ENCODE measurements at places on chromosomes 3 and 15.

DNA sequence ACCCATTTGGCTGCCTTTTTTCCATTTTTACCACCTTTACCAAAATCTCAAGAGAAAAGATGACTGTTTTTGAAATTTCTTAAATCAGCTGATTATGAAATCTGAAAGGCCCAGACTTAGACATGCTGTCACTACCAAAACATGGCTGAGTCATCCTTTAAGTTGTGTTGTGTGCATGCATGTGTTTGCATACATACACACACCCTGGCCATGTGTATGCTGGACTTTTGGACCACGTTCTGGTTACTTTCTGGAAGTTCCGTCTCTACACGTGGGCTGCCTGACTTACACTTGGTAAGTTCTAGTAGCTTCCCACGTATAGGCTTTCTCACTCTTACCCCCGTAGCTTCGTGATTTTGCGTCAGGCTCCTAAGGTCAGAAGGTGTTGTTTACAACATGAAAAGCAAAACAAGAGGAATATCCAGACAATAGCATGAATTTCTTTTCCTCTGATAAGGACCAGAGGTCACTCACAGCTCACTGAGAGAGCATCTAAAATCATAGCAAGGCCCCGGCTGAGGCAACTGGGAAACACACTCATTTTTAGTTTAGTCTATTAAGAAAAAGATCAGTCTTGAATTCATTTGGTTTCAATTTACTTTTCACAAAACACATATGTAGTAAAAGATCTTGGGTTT is 62.4 kb downstream of the COL8A1 start:
- no peak for DNase-seq

GRCh38 chr3:9324944-9325343 is 37.9 kb upstream of the THUMPD3 start:
- no peak for DNase-seq

GRCh38 chr3:69425249-69425648 is 39.4 kb upstream of the FRMD4B start:
- no peak for DNase-seq

DNA sequence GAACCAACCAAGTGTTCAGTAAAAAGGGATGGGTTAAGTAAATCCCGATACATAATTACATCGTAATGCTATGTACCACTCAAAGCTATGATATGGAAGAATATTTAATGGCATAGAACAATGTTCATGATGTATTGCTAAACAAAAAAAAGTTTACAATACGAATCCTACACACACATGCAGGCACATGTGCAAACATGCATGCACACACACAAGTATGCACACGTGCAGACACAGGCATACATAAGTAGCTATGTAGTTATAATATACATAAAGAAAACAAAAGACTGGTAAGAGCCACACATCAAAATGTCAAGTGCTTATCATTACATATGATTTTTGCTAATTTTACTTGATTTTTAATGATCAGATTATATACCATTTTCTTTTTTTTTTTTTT is 74.2 kb downstream of the ARRDC4 start:
- DNase-seq = no peak

DNA sequence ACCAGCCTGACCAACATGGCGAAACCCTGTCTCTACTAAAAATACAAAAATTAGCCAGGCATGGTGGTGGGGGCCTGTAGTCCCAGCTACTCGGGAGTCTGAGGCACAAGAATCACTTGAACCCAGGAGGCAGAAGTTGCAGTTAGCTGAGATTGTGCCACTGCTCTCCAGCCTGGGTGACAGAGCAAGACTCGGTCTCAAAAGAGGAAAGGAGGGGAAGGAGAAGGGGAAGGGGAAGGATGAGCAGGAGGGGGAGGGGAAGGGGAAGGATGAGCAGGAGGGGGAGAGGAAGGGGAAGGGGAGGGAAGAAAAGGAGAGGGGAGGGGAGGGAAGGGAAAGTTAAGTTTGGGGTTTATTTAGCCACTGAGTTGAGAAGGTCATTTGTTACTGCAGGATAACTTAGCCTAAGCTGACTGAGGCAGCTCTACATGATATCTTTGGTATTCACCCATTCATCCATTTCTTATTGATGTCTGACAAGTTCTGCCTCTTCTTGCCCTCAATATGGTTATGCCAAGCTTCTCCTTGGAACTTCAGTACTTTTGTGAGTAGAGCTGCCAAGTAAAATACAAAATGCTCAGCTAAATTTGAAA is 15.9 kb upstream of the ABHD2 start:
- DNase-seq = no peak

GRCh38 chr3:184601576-184602371 is 40.2 kb downstream of the EPHB3 start:
- DNase-seq = no peak

GRCh38 chr3:134356411-134357040 is 17.7 kb downstream of the AMOTL2 start:
- DNase-seq = peak; percentile 3

DNA sequence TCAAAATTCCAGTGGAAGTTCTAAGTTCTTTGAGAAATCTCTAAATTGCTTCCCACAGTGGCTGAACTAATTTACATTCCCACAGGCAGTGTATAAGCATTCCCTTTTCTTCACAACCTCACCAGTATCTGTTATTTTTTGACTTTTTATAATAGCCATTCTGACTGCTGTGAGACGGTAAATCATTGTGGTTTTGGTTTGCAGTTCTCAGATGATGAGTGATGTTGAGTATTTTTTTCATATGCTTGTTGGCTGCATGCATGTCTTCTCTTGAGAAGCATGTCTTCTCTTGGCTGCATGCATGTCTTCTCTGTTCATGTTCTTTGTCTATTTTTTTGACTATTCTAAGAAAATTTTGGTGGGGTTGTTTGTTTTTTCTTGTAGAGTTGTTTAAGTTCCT is 499.6 kb upstream of the CCDC54 start:
- DNase-seq = no peak

- DNase-seq = no peak
These were observed 28.6 kb upstream of the CEMIP start for GRCh38 chr15:80750575-80750974.

- no peak for DNase-seq
These were observed 158.2 kb downstream of the TP63 start for GRCh38 chr3:189789432-189789831.

DNA sequence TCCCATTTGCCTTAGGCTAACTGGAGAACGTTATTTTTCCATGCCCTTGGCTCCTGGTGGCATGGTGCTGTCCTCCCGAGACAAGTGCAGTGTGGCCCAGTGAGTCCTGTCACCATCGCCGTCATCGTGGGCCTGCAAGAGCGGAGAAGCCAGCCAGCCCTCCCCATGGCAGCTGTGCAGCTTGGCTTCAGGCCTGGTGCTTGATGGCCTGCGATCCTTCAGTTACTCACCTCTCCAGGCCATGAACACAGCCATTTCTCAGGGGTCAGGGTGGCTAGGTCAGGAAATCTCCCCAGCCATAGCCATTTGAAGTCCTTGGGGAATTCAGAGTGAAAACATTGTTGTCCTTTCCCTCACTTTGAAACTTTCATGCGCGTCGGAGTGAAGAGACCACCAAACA is 189.0 kb upstream of the RGMA start:
- no peak for DNase-seq

DNA sequence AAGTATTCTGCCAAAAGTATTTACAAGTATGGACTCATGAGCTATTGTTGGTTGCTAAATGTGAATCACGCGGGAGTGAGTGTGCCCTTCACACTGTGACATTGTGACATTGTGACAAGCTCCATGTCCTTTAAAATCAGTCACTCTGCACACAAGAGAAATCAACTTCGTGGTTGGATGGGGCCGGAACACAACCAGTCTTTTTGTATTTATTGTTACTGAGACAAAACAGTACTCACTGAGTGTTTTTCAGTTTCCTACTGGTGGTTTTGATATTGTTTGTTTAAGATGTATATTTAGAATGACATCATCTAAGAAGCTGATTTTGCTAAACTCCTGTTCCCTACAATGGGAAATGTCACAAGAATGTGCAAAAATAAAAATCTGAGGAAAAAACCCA is 30.3 kb downstream of the SYNM start:
- DNase-seq = no peak

DNA sequence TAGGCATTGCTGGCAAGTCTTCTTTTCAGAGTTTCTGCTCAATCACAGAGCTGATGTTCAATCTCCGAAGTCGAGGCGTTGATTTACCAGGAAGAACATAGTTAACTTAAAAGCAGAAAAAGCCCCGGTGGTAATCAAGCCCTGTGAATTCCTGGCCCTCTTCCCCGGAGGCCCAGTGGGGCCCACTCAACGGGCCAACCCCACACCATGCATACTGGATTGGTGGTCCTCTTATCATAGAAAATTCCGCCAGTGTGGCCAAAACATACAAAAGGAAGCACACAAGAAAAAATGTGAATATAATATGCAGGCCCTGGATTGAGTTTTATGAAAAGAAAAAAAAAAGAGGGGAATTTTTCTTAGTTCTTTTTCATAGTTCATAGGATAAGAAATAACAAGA is 873.0 kb upstream of the NR2F2 start:
- no peak for DNase-seq

- no peak for DNase-seq
These were observed 104.7 kb upstream of the NR2F2 start for GRCh38 chr15:96225642-96226259.

DNA sequence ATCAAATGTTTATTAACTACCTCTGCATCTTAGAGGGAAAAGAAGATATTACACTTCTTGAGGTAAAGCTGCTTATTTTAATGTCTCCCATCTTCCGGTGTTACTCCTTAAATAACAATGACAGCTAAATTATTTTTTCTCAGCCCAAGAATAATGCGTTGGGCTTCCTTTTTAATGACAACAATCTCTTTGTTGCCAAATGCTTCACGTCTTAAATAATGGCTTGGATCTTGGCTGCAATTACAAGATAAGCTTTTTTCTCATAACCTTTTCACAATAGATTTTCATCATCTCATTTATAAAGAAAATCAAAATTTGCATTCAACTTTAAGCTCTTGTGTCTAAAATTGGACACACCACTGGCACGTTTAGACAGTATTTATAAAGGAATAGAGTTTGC is 89.2 kb upstream of the COL8A1 start:
- DNase-seq = no peak

GRCh38 chr3:130679218-130679617 is 67.4 kb downstream of the PIK3R4 start:
- DNase-seq = no peak

DNA sequence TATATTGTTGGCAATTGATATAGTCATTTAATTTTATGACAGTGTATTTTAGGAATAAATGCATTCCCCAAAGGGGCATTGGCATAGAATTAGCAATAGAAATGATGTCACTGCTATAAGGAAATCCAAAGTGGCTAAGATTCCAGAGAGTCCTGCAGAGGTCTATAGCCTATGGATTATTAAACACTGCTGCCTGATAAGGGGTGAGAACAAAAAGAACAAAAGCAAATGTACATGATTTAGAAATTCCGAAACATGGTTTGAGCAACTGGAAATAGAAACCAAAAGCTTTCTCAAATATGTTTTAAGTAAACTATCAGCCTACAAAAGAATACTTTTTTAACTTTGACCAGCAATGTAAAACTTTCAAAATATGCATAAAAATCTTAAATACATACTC is 280.1 kb upstream of the RASGRP1 start:
- no peak for DNase-seq

DNA sequence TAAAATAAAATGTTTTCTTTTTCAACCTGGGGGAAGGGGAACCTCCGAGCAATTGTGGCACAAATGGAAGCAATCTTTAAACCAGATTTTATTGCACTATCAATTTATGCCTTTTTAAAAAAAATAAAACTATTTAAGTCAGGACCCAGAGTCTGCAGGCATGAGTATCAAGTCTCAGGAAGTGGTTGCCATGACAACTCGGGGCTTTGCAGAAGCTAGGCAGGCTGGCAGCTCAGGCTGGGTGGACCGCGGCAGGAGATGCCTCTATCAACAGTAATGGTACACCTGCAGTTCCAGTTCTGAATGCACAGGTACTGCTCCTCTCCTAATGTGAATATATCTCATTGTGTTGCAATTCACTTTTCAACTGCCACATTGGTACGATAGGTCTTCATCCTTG is 447.7 kb downstream of the GABRG3 start:
- DNase-seq = no peak

GRCh38 chr3:165641569-165642310 is 195.5 kb downstream of the BCHE start:
- DNase-seq = no peak

GRCh38 chr15:74573987-74574386 is 33.0 kb downstream of the ARID3B start:
- no peak for DNase-seq

DNA sequence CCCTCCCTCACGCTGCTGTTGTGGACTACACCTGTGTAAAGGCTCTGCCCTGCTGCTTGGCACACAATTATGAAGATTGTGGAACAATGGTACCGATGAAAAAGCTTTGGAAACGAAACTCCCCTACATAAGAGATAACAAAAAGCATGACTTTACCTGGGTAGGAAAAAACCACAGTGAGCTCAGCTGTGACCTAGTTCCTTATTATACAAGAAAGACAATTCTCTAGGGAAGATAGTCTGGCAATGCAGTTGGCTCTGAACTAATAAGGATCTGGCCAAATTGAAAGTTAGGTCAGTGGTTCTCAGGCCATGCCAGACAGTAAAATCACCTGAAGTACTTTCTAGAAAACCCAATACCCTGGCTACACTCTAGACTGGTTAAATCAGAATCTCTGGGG is 16.1 kb downstream of the CLEC3B start:
- no peak for DNase-seq

DNA sequence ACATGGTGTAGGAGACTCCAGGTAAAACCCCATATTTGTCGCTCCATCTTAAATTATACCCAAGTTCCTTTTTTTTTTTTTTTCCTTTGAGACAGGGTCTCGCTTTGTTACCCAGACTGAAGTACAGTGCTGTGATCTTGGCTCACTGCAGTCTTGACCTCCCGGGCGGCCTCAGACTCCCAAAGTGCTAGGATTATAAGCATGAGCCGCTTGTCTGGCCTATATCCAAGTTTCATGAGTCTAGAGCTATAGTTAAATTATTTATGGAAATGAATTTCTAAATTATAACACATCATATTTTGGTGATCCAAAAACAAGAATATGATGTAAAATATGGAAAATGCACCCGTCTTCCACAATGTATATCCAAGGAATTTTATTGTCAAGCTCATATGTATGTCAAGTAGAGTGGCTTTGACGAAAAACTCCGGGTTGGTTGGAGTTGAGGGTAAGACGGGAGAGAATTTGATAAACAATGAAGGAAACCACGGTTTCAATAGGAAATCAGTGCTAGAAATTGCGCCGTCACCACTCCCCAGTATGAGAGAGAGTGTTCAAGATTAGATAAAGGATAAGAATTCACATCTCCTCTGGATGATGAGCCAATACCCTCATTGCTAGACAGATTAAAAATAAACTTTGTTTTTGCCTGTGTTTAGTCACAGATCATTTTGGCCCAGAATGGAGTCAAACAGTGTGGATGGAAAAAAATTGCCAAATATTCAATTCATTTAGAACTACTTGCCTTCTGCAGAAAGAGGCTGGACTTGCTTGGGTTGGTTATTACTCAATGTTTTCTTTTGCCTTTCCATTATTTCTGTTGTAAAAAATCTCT is 209.2 kb upstream of the NR2F2 start:
- no peak for DNase-seq

- no peak for DNase-seq
These were observed 645.6 kb upstream of the CBLB start for GRCh38 chr3:106514431-106514830.

- no peak for DNase-seq
These were observed 72.8 kb downstream of the GALK2 start for GRCh38 chr15:49242820-49243219.
